ENCODE measurements at places on chromosomes 2 and 18.

- DNase-seq = no peak
These were observed 569.4 kb upstream of the SALL3 start for GRCh38 chr18:78410094-78410786.

DNA sequence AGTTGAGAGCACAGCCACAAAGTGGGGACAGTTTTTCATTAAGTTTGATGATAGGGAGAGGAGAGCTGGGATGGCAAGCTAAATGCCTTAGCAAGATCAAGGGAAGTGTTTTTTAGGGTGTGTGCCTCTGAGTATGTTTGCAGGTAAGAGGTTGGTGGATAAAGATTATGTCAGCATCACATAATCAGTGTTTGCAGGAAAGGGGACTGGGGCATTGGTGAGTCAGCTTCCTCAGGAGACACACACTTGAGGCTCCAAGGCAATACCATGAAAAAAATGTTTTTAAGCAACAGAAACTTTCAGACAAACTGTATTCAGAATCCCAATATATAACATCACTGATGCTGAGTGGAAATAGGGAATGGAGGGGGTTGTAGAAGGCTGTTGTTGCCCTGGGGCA lies 25.4 kb upstream of the DTNB start:
- no peak for DNase-seq

DNA sequence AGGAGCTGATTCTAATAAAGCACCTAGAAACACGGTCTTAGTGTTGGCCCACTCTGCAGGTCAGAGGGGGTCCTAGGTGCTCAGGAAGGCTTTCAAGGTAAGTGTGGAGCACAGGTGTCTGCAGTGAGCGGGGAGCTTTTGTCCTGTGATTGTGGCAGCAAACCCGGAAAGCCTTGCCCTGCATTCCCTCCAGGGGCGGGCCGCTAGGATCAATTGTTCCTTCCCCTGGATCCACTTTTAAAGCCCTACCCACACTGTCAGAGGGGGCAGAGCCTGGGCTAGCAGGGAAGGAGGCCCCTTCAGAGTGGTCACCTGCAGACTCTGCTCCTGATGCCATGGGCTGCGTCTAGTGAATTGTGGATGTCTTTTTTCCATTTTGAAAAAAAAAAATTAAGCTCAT lies 176.0 kb downstream of the CTIF start:
- DNase-seq = no peak

GRCh38 chr18:8962192-8962779 lies 140.2 kb upstream of the NDUFV2 start:
- DNase-seq = no peak

DNA sequence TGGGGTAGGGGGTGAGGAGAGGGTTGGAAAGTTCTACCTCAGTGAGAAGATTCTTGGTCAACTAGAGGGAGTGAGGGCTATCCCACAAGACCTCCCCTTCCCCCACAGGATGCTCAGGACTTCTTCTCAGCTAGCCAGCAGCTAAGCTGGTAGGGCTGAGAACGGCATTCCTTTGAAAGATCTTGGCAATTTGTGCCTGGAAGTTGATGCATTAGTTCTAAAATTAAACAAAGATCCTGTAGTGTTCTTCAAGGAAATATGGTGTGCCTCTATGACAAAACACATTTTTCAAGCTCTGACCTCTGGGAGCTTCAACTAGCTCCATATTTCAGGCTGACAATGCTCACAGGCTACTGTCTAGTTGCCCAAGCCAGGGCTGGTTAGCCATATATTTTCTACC lies 2.3 kb downstream of the LYPD1 start:
- no peak for DNase-seq

DNA sequence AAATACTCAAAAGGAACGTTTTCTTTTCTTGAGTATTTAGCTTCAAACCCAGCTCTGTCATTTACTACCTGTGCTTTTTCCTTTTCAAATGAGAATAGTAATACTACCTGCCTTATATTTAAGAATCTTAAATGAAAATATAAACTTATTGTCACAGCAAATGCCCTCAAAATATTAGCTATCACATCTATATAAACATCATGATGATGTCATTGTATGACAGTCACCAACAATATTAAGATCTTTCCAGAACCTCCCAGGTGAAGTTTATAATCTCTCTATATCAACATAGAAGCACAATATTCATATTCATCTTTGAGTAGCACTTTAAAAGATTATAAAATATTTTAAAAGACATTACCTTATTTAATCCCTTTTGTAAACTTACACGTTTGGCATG lies 92.2 kb downstream of the DOK6 start:
- DNase-seq = no peak

GRCh38 chr18:8657873-8658470 lies 47.4 kb upstream of the MTCL1 start:
- DNase-seq = no peak

- DNase-seq = no peak
These were observed 28.3 kb downstream of the CYBRD1 start for GRCh38 chr2:171550613-171551012.

DNA sequence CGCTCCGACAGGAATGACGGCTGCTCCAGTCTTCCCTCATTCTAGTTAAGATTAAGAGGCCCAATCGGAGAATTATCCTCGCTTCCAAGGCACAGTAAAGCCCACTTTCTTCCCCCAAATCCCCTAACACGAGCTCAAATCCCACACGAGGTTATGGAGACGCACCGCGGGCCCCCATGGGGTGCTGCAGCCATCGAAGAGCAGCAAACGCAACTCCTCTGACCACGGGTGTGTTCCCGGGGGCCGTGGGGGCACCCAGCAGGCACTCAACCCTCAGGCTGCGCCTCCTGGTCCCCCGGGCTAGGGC lies 446 bp downstream of the COPS9 start:
- DNase-seq = no peak

DNA sequence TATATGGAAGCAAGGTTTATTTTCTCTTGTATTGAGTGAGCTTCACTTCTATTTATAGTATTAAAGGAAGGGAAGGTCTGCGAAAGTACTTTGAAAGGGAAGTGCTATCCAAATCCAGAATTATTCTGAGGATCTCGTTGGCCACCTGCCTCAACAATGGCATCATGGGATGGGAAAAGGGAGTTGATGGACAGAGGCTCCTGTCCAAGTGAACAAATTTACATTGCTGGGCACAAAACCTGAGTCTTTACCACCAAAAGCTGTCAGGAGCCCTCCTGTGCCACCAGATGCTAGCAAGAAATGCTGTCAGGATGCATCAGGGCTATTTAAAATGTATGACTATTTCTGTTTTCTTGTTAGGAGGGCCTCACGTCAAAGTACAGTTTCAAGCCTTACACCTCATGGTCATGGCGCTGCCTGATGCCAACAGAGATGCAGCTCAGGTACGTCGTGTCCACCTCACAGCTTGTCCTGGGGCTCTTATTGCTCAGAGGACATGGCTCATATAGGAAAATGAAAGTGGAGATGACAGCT lies 157.3 kb downstream of the ARHGAP28 start:
- no peak for DNase-seq

- DNase-seq = no peak
These were observed 111.4 kb downstream of the THADA start for GRCh38 chr2:43484323-43484930.

- DNase-seq = no peak
These were observed 63.7 kb upstream of the POU3F3 start for GRCh38 chr2:104790100-104790811.

- no peak for DNase-seq
These were observed 104.3 kb downstream of the PRKCE start for GRCh38 chr2:45755585-45756335.

GRCh38 chr2:239399921-239400595 lies 762 bp downstream of the HDAC4 start:
- DNase-seq = no peak

GRCh38 chr2:74746480-74746879 lies 87.4 kb upstream of the HK2 start:
- DNase-seq = no peak

DNA sequence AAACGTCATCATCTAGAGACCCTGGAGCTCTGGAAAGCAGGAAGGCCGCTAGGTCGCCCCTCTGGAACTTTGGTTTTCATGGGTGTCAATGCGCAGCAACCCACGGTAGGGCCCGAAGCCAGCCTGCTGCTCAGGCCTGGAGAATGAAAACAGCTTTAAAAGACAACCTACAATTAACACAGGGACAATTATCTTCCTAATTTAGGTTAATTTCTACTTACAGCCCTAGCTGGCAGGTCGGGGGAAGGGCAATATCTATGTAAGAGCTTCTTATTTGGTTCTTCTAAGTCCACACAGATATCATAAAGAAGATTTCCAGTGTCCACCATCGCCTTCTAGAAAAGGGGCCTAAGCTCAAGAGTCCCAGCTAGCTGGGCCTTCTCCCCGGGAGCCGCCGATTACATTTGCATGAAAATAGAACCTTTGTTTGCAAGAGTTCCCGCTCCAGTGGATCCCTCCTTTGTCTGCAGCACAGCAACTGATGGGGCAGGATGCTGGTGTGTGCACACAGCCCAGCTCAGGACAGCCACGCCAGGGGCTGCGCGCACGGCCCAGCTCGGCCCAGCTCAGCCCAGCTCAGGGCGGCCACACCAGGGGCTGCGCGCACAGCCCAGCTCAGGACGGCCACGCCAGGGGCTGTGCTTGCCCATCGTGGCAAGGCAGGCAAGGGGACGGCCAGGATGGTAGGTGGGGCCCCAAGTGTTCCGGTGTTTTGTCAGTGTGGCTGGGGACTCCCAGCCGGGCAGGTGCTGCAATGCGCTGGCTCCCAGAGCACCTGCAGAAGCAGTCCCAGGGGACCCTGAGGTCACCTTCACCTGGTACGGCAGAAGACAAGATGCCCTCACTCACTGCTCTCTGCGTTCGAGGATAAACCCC lies 109.1 kb downstream of the HDAC4 start:
- no peak for DNase-seq

- no peak for DNase-seq
These were observed 481.0 kb upstream of the MYT1L start for GRCh38 chr2:2812117-2812516.

DNA sequence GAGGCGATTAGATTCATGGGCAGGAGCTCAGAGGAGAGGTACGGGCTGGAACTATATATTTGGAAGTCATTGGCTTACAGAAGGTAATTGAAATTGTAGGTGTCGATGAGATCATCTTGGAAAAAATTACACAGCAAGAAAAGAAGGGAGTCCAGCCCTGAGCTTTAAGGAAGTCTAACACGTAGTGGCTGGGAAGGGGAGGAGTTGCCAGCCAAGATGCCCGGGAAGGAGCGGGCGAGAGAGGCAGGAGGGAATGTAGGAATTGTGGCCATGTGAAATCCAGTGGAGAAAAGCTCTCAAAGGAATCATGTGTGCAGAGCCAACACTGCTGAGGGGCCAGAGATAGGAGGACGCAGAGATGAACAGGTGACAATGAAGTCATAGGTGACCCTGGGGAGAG lies 25.6 kb upstream of the SCYGR1 start:
- no peak for DNase-seq

- DNase-seq = no peak
These were observed 5.8 kb upstream of the ANKRD12 start for GRCh38 chr18:9130806-9131205.

- DNase-seq = no peak
These were observed 628.6 kb downstream of the NR4A2 start for GRCh38 chr2:155703917-155704316.

- peak; percentile 66 for DNase-seq
These were observed 30.4 kb downstream of the TOGARAM2 start for GRCh38 chr2:29011418-29012060.

- no peak for DNase-seq
These were observed at the start of gene GALNT5 for GRCh38 chr2:157257312-157258252. GALNT5 (plus strand) TSS chr2:157257705; CDS start chr2:157258083, 378 bp downstream.

DNA sequence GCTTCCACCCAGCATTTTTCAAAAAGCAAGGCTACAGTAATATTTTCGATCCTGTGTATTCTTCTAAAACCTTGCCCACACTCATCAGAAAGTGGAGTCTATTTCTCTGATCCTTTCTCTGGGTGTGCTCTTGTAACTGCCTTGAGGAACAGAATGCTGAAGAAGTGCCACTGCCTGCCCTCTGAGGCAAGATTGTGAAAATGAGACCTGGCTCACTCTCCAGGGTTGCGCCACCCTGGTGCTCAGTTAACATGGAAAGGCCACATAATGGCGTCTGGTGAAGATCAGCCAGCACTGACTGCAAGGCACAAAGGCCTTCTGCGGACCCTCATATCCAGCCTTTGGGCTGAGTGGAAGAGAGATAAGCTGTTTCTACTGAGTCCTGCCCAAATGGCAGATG lies 11.2 kb upstream of the SH3RF3 start:
- DNase-seq = no peak

DNA sequence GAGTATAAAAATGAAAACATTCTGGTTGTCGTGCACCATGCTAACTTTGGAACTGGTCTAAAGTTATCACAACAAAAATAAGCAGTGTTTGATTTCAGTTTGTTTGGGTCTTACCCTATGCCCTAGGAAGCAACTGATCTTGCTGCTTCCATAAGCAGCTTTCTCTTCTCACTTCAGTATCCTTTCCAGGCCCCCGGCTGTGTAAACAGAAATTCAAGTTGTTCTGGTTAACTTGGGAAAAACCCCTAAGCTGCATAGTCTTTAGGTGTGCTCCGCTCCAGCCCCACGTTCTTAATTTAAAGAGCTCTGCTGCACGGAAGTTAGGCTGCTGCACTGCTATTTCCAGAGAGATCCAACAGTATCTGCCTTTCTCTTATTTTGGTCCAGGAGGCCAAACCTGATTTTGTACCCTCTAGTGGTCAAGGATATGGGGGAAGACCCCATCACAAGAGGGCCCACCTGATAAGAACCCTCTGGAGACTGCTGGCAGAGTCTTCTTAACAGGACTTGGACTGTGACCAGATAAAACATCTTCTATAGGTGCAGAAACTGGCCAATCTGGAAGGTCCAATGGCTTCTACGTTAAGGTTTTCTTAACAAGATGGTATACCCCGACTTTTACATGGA lies 69.1 kb downstream of the FEZ2 start:
- no peak for DNase-seq

GRCh38 chr2:39510140-39510539 lies 73.1 kb upstream of the MAP4K3 start:
- no peak for DNase-seq

DNA sequence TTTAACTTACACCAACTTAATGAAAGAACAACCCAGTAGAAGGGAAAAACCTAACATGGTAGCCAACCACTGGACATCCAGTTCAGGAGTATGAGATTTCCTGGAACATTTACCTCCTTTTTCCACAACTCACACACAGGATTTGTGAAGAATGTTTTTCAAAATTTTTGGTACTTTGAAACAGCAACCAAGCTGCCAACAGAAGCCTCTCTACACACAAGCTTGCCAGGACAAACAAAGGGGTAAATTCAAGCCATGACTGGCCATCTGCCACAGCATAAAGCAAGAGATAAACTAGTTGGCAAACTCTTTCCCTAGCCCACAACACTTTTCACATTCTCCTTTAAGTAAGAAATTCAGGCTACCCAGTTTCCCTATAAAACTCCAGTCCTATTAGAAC lies 21.4 kb downstream of the MGAT4A start:
- no peak for DNase-seq

GRCh38 chr2:18047896-18048657 lies 169.6 kb downstream of the KCNS3 start:
- no peak for DNase-seq
